ENCODE measurements at places on chromosomes 3 and 15.

DNA sequence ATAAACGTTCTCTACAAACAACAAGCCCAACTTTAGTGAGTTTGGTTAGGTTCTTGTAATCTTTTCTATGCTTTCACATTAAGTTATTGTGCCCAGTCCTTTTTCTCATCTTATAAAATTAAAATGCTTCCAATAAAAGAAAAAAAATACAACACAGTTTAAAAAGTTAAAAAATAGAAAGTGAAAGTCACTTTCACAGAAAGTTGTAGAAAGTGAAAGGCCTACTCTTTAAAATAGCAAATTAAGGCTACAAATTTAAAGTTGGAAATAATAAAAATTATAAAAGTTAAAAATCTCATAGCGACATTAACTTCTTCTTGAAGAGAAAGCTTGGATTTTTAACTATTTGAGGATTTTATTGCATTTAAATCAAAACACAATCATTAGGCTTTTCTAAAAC, 35.9 kb downstream of the CD47 start:
- no peak for DNase-seq

GRCh38 chr15:88759872-88760271, 43.4 kb upstream of the ACAN start:
- DNase-seq = no peak

DNA sequence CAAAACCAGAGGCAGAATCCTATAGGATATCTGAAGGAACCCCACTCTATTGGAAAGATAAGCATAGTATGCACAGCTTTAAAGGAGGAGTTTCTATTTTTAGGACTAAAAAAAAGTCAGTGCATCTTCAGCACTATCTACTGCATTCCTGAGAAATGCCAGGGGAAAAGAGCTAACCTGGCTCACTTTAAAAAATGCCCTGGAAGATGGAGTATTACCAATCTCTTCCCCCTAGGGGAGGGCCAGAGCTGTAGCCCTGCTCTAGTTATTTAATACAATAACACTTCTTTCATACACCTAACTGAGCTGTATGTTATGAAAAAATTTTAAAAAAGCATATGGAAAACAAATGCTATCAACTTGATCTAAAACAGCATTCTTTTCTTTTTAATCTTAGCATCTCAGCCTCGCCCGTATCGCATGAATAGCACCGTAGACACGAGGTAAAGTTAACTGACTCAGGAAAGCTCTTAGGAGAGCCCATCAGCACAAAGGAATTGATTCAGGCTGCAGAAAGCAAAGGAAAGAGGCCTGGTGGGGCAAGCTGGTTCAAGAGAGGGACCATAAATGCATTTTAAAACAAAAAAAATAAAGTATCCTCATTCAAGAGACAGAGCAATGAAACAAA, 50.2 kb downstream of the TGM4 start:
- DNase-seq = no peak

GRCh38 chr15:83282776-83283137, 1.7 kb downstream of the BNC1 start:
- peak; percentile 53 for DNase-seq

GRCh38 chr15:92747047-92747446, 91.5 kb upstream of the FAM174B start:
- DNase-seq = no peak

GRCh38 chr3:9301091-9301490, 51.6 kb upstream of the SRGAP3 start:
- no peak for DNase-seq

GRCh38 chr15:45439521-45440260, 61.3 kb upstream of the GATM start:
- DNase-seq = no peak

- no peak for DNase-seq
Measured at GRCh38 chr3:131608741-131609140, 106.0 kb upstream of the MRPL3 start.

DNA sequence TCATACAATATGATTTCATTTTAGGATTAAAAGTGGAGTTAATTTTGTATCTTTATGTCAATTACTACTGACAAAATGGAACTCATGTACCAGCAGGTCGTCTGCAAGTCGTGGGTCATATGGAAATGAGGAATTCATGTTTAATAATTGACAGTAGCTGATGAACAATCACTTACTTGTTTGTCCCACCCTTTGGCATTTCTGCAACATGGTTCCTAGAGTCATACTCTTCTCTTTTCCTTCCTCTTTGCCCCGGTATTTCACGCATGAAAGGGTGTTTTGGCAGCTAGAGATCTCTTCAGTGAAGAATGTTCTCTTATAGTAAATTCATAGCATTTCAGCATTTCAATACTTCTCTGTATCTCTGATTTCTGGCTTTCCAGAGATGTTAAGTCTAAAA, 133.3 kb upstream of the SLC24A5 start:
- no peak for DNase-seq

GRCh38 chr15:67523330-67523729, 2.4 kb downstream of the C15orf61 start:
- DNase-seq = no peak

GRCh38 chr3:66567077-66567476, 66.3 kb upstream of the LRIG1 start:
- DNase-seq = no peak

DNA sequence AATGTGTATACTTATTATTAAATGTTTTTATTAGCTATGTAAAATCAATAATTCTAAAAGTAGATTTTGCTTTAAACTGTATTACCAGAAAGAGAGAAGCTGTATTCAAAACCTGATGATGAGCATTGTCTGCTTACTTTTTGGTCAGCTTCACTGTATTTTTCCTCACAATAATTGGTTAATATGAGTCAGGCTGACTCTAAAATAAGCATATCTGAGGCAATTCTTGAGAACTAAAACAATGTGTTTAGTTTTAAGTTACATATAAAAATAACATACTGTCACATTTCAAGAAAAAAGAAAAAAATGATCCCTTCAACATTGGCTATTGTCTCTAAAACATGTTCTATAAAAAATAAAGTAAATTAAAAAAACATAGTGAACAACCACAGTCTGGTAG, 66.1 kb downstream of the EPHA3 start:
- no peak for DNase-seq

DNA sequence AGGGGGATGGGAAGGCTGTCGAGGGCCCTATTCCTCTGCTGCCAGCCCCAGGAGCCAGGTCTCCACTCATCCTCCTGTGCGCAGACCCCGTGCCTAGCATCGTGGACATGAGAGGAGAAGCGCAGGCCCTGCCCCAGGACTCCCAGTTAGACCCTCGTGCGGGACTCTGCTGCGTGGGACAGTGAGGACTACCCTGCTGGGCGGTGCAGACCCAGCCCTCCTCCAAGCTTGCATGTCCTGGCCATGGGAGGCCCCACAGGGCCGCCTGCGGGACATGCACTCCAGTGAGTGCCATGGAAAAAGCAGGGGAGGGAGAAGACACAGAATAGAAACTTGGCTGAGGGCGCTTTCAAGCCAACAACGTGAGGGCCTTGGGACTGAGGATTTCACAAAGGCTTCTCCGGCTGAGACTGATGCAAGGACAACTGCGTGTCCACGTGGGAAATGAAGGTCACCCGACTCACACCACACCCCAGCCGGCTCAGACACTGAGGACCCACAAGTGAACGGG, 62.6 kb upstream of the IQSEC1 start:
- no peak for DNase-seq

GRCh38 chr3:139745831-139746230, 68.1 kb upstream of the NMNAT3 start:
- DNase-seq = no peak

DNA sequence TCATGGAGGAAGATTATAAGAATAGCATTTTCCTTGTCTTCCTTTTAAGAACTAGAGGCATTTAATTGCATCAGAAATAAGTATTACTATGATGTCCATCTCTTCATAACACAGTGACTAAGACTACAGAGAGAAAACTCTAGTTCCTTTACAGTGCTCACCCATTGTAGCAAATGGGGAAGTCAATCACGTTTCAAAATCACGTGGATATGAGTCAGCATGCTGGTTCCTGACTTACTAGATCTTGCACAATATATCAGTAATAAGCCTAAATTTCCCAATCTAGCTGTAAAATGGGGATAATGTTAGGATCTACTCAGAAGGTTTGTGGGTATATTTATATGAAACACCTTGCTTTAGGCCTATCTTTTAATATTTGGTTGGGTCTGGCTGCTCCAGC, 254.8 kb upstream of the EOMES start:
- DNase-seq = no peak

- DNase-seq = no peak
Measured at GRCh38 chr3:71499227-71499876, 84.2 kb downstream of the FOXP1 start.

- no peak for DNase-seq
Measured at GRCh38 chr3:57890874-57891273, 117.3 kb upstream of the FLNB start.

DNA sequence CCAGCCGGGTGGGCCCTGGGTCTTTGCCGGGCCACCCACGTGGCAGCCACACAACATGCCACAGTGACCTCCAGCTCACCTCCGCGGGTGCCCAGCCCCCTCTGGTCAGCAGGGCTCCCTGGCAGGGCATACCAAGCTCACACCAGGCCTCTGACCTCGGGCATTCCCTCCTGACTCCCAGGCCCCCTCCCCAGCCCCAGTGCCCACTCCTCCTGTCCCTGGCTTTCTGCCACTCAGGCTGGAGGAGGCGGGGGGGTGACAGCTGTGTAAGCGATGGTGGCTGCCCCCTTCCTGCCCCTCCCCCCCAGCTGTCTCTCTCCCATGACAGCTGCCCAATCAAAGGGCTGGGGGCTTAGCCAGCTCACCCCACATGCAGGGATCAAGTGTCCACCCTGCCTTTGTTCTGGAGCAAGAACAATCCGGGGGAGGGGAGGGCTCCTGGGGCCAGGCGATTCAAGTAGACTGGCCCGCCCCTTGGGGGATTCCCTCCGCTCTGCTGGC, 3.3 kb downstream of the PCBP4 start:
- peak; percentile 65 for DNase-seq

DNA sequence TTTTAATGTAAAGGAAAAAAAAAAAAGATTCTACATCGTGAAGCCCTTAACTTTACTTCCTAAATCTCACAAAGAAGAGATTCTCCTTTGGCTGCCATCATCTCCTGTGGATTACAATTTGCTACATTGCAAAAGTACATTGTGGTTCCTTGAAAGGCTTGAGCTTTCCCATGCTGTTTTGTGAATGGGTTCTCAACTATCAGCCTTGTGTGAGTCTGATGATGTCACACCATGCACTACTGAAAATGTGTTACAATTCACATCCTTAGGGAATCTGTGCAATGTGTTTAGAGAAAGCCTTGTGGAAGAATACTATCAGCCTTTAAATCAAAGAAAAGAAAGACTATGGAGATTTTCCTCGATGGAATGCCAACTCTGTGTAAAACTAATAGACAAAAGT, 510.0 kb upstream of the ALCAM start:
- DNase-seq = no peak

- DNase-seq = no peak
Measured at GRCh38 chr3:135197246-135197645, 402.2 kb downstream of the EPHB1 start.

DNA sequence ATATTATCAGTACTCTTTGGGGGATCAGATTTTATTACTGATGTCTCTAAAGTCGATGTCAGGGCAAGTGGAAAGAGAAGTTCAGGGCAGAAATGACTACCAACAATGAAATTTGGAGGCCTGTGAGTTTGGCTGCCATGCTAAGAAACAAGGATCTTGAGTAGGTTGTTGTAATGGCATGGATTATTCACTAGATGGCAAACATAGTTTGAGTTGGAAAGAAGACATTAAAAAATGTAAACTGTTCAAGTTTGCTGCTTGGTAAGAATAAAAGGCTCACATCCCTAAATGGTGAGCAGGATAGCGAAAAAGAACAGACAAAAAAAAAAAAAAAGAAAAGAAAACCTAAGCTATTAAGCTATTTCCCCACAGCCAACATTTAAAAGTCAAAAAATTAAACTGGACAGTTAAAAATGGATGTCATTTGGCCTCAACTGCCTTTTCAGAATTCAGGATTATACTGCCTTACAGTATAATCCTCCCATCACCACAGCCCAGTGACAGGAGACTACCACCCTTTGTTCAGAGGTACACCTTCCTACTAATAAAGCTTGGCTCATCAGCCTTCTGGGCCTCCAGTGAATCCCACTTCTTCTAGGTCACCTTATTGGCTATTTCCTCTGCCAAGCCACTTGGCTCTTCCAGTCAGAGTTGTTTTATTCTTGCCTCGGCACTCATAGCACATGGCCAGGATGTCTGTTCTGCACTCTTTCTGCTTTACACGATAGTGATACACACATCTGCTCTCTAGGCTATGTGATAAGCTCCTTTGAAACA, 163.7 kb downstream of the PLD1 start:
- DNase-seq = no peak

GRCh38 chr3:105933871-105934270, 65.1 kb upstream of the CBLB start:
- DNase-seq = no peak

- no peak for DNase-seq
Measured at GRCh38 chr15:49273734-49274318, 103.8 kb downstream of the GALK2 start.

DNA sequence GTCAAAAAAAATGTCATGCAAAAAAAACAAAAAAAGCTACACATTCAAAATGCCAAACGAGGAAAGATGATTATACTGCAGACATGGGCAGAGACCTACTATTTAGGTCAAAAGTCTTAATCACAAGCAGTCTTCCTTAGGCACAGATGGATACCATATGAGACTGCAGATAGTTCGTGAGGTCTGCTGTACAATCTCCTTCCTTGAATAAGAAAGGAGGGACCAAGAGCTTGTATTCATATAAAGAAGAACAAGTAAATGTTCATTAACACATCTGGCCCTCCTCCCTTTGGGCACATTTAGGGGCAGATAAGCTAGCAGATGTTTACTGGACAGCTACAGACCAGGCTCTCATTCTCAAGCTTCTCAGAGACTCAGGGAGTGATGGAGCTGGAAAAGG, 45.3 kb downstream of the ANXA2 start:
- no peak for DNase-seq

DNA sequence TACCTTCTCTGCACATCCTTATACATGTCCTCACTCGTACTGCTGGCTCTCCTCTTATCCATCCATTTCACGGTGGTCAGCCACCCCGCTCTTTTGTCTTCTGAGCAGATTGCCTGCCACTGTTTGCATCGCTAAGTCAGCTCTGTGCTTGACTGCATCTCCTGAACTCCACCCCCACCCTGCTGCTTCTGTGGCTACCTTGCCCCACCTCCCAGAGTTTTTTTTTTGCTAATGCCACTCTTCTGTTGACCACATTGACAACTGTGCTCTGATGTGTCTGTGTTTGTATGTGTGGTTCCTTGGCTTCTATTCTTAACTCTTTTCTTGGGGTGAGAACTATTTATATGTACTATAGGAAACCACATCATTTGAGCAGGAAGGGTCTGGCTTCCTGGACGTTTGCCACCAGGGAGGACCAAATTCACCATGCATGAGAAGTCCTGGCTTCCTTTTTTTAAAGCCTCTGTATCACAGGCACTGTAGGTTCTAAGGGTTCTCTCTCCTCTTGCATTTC, 12.8 kb upstream of the MTMR10 start:
- DNase-seq = peak; percentile 38

- DNase-seq = no peak
Measured at GRCh38 chr15:26757141-26757540, 15.7 kb downstream of the GABRB3 start.

- no peak for DNase-seq
Measured at GRCh38 chr3:141960731-141961130, 84.3 kb downstream of the ATP1B3 start.

GRCh38 chr3:58180099-58180880, 30.5 kb downstream of the DNASE1L3 start:
- no peak for DNase-seq

All from right cardiac atrium (tissue), 5 donors.